ENCODE measurements at places on chromosomes 11 and 22.

GRCh38 chr11:34305193-34305592, 52.6 kb downstream of the ABTB2 start:
- DNase-seq, result no peak

- DNase-seq, result no peak
Observed at GRCh38 chr11:97684486-97685439, 1295.0 kb downstream of the JRKL start.

GRCh38 chr11:4672470-4672869, 25.2 kb downstream of the OR51E2 start:
- no peak for DNase-seq

GRCh38 chr11:117097014-117097388, 1.2 kb downstream of the SIK3 start:
- no peak for DNase-seq

- no peak for DNase-seq
Observed at GRCh38 chr11:75471176-75471973, 38.4 kb upstream of the KLHL35 start.

DNA sequence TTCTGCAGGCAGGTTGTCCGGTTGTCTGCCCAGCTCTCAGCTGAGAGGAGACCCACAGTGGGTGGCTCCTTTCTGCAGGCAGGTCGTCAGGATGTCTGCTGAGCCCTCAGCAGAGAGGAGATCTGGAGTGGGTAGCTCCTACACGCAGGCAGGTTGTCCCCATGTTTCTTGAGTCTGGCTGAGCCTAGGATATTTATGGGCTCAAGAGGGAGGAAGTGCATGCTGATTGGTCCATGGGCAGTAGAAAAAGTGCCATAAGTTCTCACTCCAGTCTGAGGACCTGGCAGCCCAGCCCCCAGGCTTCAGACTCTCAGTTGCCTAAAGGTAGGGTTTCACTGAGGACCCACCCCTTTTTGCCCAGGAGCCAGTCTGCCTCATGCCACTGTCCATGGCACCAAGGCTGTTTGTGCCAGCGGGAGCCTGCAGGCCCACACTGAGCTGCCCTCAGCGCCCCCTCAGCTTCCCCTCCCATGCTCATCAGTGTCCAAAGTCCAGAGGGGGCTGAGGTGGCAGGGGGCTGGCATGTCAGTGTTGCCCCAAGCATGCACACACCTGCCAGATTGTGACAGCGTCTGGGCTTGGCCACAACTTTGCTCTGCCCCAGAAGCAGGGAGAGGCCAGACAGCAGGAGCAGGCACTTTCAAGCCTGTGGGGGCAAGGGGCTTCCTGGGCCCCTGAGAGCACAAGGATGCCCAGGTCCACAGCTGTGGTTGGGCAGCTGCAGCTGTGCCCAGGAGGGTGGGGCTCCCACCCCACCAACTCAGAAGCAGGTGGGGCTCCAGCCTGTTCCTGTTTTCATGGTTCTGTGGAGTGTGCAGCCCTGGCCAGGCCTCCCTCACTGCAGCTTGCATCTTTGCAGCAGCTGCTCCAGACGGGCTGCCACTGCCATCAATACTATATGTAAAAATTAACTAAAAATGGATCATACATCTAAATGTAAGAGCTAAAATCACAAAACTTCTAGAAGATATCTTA, 3.8 kb upstream of the RNF141 start:
- DNase-seq, result no peak

- DNase-seq, result no peak
Observed at GRCh38 chr11:34148504-34149165, 43.2 kb downstream of the NAT10 start.

- no peak for DNase-seq
Observed at GRCh38 chr11:10522276-10522675, 18.7 kb downstream of the RNF141 start.

- DNase-seq, result no peak
Observed at GRCh38 chr22:35307892-35308291, 8.2 kb downstream of the TOM1 start.

DNA sequence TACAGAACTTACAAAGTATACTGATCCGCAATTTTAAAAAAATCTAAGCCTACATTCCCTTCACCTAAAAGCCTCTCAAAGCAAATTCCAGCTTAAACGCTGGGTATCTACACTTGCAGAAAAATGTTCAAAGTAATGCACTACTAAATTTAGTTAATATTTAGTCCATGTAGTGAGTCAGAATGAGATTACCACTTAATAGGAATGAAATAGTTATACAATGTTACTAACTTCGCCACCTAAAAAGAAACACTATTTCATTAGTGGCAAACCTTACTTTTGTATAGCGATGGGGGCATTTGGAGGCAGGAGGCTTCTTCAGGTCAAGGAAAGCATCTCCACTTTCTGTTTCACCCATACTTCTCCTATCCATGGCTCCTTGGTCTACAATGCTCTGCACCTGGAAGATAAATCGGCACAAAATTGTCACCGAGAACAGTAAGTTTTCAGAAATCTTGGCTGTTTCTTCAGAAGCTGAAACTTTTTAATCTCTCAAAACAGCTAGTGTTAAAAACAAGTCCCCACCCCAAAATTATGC, 1.2 kb downstream of the EIF4ENIF1 start:
- DNase-seq, result no peak

GRCh38 chr11:65588199-65589054, 7.2 kb downstream of the KCNK7 start:
- DNase-seq, result peak; percentile 90

DNA sequence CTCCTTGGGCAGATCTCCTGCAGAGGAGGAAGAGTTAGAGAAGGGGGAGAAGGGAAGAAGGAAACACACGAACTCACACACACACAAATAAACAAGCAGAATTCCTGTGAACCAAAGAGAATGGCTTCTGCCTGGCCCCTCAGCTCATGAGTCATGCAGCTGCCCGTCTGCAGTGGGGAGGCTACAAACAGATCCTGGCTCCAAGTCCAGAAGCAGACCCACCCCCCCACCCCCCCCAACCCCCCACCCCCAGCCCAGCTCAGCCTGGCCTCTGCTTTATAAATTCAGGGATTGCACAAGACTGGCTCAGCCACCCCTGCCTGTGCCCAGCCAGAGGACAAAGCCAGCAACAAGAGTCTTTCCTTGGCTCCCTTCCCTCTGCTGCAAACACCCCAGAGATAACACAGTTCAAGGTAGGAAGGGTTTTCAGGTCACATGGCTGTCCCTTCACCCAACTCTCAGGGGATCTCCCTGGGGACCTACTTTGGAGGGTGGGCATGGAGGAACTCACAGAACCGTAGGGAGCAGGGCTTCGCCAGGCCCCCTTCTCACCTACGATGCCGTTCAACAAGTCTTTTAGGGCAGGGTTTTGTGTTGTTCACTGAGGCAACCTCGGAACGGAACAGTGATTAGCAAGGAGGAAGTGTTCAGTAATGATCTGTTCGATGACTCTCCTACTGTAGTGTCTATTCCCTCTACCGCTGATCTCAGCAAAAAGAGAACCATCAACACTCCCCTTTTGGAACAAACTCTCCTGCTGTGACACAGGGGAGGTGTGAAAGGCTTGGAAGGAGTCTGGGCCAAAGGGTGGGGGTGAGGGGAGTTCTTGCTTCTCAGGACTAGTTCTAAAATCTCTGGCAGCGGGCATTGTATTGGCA, 35.5 kb downstream of the RPL27A start:
- no peak for DNase-seq

DNA sequence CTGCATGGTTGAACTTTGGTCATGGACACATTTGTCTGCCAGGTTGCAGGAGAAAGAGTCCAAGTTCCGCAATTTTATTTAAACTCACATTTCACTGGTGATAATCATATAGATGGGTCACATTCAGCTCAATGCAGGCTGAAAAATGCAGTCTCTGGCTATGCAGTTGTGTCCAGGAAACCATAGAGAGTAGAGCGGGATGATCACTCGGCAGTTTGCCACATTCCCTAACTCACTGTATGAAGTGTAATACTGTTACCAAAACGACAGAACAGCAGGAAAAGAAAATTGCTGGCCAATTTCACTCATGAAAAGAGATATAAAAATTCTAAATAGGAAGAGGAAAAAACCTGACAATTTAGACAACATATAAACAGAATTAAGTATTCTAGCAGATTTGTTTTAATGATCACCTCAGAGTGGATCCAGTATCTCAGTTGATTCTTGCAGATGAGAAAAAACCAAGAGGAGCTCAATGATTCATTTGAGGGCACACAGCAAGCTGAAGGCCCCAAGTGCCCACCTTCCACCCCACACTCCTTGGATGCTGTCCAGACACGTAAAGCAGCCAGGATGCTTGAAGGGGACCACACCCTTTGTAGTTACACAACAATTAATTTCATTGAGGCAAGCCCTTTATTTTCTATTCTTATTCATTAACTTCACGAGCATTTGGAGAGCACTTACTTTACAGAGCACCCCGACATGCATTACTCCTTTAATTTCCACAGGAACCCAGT, 422.3 kb downstream of the SOX6 start:
- DNase-seq, result no peak

GRCh38 chr11:80519596-80520506, 1079.0 kb upstream of the TENM4 start:
- no peak for DNase-seq

DNA sequence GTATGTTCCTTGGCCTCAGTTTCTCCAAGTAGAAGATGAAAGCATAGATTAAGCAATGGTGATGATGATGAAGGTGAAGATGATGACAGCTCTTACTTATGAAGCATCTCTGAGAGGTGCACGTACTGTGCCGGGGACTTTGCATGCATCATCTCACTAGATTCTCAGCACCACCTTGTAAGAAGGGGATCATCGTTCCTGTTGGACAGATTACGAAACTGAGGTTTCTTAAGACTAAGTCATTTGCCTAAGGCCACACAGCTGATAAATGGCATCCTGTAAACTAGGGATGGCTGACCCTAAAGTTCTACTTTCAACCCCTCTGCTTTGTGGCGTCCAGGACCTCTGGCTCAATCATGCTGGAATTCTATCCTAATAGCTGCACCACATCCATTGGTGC, 8.7 kb downstream of the MS4A15 start:
- DNase-seq, result no peak

DNA sequence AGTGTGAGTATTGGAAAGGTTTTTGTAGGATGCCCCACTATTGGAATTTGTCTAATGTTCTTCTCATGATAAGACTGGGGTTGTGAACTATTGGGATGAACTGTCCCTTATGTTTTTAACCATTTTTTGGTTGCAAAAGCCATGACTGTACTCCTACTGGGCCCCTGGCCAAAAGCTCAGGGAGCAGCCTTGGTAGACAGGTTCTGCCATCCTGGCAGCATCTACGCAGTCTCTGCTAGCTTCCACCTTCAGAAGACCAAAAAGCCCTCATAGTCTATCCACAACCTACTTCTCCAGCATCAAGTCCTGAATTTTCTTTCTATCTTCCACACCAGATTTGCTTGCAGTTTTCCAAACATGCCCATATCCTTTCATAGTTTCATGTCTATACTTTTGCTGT, 211.8 kb downstream of the TENM4 start:
- no peak for DNase-seq

GRCh38 chr11:86244063-86244521, 461 bp upstream of the EED start:
- DNase-seq, result no peak

GRCh38 chr11:96218901-96219300, 124.1 kb downstream of the MAML2 start:
- no peak for DNase-seq

DNA sequence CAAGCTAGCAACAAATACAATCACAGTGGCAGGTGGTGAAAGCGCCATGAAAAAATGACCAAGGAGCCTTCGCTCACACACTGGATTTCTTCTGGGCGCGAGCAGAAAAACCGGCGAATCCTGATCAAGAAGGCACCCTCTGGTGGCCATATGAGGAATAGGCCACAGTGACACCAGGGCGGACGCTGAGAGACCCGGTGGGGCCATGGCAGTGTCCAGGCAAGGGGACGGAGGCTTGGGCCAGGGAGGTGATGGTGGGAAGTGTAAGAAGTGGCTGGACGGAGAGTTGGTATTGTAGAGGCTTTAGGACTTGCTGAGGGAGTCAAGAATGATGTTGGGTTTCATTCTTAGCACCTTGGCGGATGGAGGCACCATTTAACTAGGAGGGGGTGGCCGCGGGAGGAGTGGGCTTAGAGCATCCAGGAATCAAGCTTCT, 16.9 kb upstream of the RAC2 start:
- peak; percentile 61 for DNase-seq

GRCh38 chr11:69089258-69089657, 40.5 kb downstream of the TPCN2 start:
- no peak for DNase-seq

DNA sequence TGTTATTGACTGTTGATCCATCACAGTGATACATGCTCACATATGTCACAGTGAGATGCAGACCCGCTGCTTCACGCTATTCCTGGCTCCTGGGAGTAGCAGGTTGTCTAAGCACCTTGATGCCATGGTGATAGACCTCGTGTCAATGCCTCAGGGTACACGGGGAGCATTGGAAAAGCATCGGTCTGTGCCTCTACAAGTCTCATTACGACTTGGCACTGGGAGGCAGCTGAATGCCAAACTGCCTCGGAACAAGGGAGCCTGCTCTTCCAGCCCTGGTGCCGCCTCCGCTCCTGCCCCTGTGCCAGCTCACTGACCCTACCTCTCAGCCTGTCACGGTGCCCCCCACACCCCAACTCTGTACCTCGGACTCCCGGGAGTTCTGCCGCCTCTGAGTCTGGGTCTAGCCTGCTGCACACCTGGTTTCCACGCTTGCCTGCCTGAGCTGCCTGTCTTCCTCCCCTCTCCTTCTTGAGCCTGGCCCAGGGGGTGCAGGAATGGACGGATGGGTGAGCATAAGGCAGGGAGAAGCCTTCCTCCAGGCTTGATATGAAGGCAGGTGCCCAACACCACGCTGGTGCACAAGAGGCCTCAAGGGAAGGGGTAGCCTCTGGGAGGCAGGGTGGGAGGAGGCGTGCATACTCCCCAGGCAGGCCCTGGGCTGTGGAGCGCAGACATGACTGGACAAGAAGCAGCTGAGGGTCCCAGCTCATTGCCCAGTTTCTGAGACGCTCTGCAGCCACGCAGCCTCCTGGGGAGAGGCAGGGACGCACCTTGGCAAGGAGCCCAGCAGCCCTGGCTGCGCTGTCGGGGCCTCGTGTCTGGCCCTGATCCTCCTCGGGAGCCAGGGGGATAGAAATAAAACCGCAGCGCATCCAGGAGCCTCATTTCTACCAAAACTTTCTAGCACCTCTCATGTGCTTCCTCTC, 1.8 kb upstream of the NFAM1 start:
- no peak for DNase-seq

GRCh38 chr11:116312570-116313391, 460.0 kb downstream of the BUD13 start:
- DNase-seq, result no peak

DNA sequence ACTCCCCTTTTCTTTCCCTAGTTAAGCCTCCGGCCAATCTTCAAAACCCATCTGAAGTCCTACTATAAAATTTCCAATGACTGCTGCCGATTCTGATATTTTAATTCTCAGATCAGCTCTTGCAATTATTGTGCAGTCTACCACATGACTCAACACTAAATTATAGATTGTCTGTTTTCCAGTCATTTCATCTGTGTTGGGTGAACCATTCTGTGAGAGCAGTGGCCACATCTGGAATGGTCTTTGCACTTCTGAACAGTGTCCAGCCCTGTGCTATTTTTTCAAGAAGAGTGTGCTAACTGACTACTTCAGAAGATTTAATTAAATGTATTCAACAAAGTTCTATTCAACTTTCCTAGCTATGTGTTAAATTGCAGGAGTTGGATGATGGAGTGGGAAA, 47.2 kb upstream of the MMP7 start:
- DNase-seq, result no peak
